ENCODE measurements at places on chromosomes 7 and 10.
A peak's percentile ranks its signal among the peaks of the same experiment; 100 is the strongest.

GRCh38 chr10:103618575-103619423 lies 125.3 kb downstream of the NEURL1 start:
- no peak for DNase-seq

DNA sequence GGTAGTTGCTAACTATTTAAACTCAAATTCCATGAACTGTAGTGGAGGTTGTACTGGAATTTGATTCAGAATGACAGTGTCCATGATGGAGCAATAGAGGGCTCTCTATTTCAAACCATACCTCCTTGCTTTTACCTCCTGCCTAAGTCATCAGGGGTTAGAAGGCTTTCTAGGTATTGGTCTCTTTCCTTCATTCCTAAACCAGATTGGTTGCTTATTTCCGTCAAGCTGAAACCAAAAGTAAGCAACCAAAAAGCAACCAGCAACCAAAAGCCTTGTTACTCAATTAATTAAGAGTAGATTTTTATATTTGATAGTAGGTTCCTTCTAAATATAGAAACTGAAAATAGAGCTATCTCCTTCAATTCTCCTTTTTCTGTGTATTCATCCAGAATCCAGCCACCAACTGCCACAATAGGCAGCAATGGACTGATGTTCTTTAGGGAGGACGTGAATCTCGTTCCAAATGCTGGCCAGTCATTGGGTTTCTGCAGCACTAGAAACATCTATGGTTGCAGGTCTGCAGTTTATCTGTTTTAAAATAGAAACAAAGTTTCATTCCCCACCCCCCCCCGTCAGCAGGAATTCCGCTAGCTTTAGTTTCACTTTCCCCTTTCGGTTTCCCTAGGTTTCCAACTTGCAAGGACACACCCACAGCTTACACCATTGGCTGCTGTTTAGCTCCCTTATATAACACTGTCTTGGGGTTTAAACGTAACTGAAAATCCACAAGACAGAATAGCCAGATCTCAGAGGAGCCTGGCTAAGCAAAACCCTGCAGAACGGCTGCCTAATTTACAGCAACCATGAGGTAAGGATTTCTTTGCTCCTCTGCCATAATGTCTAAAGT lies at the start of gene IFIT1:
Gene IFIT1, plus strand, starts transcription at position 717 of the 850 bp plus-strand sequence. Its CDS starts 90 bp downstream, at position 807.
- peak; percentile 86 for DNase-seq

DNA sequence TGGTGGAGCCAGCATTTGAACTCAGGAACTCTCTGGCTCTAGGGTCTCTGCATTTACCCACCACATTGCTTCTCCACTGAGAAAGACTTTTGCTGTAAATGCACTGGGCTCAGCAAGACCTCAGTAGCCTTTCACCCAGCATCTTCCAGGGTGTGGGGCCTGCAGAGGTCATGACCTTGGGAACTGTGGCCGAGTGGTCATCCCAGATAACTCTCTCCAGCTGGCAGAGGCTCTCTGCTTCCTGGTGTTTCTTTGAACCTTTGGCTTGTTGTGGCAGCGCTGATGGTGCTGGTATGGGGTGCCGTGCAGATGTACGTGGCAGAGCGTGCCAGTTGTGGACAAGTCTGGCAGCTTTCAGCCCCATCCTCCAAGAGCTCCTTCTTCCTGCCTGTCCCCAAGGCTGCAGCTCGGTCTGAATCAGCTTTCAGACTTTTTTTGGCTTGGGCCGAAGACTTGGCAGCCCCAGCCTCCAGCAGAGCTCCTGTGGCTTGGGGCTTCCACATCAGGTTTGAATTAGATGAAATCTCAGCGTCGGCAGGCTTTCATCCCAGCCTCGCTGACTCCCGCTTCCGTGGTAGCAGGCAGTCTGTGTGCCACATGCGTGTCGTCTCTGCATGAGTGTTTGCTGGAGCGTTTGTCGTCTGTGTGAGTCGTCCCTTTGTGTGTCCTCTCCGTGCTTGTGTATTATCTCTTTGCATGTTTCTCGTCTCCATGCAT lies 21.5 kb downstream of the ADAMTS14 start:
- DNase-seq, result no peak

GRCh38 chr7:107080099-107080505 lies 35.6 kb downstream of the PRKAR2B start:
- no peak for DNase-seq

GRCh38 chr10:95716466-95716865 lies 22.7 kb upstream of the TCTN3 start:
- DNase-seq, result no peak

DNA sequence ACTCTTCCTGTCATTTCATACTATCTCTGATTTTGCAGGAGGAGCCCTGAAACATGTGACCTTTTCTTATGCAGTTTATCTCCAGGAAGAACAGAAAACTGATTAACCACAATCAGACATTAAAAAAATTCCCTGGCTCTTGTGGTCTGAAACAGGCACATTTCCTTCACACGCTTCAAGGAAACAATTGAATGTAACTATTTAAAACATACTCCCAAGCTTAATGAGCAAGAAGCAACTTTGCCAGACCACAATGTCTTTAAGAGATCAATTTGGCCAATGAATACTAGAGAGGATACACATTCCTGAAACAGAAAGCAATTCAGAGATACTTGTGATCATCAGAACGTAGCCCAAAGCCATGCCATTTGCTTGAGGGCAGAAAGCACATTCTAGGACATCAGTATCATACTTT lies 65.8 kb downstream of the PIP4K2A start:
- DNase-seq, result no peak

GRCh38 chr10:66929375-66929774 lies 3.5 kb downstream of the LRRTM3 start:
- no peak for DNase-seq

- no peak for DNase-seq
These were observed 29.3 kb downstream of the RBM48 start for GRCh38 chr7:92557808-92558362.

DNA sequence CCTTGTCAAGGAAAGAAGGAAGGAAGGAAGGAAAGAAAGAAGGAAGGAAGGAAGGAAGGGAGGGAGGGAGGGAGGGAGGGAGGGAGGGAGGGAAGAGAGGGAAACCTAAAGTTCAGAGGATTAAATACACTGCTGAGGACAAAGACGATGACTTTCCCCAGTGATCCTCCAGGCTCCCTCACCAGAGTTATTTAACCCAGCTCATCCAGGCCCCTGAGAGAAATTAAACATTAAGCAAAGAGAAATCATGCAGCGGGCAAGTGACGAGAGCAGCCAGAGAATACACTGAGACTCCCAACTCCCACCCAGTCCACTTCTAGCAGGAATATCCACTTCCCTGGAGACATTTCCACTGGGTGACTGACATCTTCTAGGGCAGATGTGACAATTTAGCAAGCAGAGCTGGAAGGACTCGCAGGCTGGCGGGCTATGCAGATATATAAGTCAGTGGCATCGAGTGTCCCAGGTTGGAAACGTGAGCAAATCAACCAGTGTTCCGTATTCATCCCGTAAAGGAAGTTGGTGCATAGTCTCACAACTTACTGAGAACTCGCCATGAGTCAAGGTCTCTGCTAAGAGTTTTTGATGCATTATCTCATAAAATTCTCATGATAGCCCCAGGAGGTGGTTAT lies 48.7 kb downstream of the CALML3 start:
- no peak for DNase-seq

DNA sequence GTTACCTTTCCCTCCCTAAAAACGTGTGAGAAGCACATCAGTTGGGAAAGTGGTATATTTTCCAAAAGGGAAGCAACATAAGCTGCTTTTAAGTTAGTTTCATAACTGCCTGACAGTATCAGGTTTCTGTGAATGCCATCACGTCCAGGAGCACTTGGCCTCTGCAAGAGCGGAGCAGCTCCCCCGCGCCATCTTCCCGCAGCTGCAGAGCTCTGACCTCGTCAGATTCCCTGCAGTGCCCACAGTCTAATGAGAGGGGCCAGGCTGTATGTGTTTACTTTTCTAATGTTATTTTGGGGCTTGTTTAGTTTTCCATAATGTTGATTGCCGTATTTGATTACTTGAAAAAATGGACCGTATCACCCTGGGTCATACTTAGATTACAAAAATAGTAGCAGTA lies 74.2 kb downstream of the MGMT start:
- DNase-seq, result no peak

GRCh38 chr7:15176089-15176488 lies 273.5 kb upstream of the DGKB start:
- DNase-seq, result no peak

DNA sequence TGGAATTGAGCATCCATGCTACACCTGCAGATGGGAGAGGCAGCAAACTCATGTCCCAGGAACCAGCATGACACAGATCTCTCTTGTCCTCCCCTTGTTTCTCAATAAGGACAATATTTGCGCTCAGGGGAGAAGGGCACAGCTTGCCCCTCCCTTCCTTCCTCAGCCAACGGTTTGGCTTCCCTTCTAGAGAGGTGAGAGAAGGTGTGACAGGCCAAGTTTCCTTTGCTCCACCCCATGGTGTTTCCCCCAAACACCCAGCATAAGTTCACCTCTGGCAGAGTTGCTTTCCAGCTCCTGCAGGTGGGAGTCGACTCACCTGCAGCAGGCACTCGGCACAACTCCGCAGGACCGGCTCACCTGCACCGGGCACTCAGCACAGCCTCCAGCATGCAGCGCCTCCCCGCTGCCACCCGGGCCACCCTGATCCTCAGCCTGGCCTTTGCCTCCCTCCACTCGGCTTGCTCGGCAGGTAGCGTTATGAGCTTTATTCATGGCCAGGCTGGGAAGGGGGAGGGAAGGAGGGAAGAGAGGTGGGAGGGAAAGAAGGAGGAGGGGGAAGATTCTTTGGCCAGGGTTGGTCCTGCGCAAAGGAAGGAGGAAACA lies at the start of the genes ATP6V0A4 and TMEM213:
Gene ATP6V0A4, minus strand, starts transcription at position 482 of the 606 bp plus-strand sequence. CDS start 26,949 bp downstream, outside the sequence.
Gene TMEM213, plus strand, starts transcription at position 280 of the 606 bp plus-strand sequence. Its CDS starts 111 bp downstream, at position 391.
- DNase-seq, result no peak

Measured in RKO (cell line).